ENCODE measurements at places on chromosomes 3 and 15. TPM values are rescaled to one million over a fixed set of nuclear protein-coding genes. Genes with fewer than 3 reads are reported as not detected.

DNA sequence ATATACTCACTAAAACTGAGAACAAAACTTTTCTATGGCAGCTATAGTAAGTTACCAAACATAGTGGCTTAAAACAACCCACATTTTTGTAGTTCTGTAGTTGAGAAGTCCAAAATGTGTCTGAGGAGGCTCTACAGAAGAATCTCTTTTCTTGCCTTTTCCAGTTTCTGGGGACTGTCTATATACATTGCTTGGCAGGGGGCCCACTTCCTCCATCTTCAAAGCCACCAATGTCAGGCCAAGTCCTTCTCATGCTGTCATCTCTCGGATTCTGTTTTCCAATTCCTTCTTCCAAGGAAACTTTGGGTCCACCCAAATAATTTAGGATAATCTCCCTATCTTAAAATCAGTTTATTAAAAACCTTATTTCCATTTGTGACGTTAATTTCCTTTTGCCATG, 92.7 kb downstream of the DLG1 start:
- H3K27ac ChIP-seq = no peak overlapping the region
- peaks cover 4% of the 10 kb centered on the region for H3K4me1 ChIP-seq
- no peaks in the 10 kb centered on the region for H3K27me3 ChIP-seq
- no peak for DNase-seq
- H3K4me3 ChIP-seq = no peak overlapping the region

GRCh38 chr3:13177236-13177635, 104.0 kb upstream of the IQSEC1 start:
- no peaks in the 10 kb centered on the region for H3K4me1 ChIP-seq
- no peaks in the 10 kb centered on the region for H3K27me3 ChIP-seq
- DNase-seq = no peak
- no peaks in the 10 kb centered on the region for H3K36me3 ChIP-seq

GRCh38 chr3:151593928-151594327, 133.1 kb upstream of the IGSF10 start:
- H3K36me3 ChIP-seq = no peaks in the 10 kb centered on the region
- DNase-seq = no peak
- no peak overlapping the region for H3K4me3 ChIP-seq
- no peak overlapping the region for H3K27ac ChIP-seq

The KBTBD12 gene
- 0.07 TPM for total RNA-seq

The MORC1 gene
- 5.6 TPM for total RNA-seq

The LMAN1L gene
- total RNA-seq = not detected

The ACSBG1 gene
- 0.08 TPM for total RNA-seq

Measured in hepatocyte (in vitro differentiated cells).